ENCODE measurements at places on chromosomes 13 and 19.

DNA sequence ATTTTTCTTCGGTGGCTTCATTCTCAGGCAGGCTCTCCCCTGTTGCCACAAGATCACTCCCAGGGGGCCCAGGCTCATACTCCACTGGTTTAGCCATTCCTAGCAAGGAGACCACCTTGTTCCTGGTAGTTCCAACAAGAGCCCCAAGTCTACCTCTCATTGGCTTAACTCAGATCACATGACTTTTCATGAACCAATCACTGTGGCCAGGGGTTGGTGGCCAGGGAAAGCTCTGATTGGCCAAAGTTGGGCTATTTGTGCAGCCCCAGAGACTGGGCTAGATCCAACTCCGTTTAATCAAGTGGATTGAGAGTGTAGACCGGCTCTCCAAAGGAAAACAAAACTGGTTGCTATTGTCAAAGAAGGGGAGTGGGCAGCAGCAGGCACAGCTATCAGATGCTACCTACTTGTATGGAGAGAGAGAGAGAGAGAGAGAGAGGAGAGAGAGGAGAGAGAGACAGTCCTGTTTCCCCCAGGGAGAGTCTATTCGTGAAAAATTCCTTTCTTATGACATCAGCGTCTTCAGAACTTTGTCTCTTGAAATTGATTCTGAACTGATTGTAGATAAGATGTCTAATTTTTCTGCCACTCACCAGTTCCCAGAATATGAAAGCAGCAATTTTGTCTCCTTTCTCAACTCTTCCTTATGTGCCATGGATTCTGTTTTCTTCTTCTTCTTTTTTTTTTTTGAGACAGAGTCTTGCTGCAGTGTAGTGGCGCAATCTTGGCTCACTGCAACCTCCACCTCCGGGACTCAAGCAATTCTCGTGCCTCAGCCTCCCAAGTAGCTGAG, 5.9 kb downstream of the CEACAM19 start:
- DNase-seq = peak; percentile 52

DNA sequence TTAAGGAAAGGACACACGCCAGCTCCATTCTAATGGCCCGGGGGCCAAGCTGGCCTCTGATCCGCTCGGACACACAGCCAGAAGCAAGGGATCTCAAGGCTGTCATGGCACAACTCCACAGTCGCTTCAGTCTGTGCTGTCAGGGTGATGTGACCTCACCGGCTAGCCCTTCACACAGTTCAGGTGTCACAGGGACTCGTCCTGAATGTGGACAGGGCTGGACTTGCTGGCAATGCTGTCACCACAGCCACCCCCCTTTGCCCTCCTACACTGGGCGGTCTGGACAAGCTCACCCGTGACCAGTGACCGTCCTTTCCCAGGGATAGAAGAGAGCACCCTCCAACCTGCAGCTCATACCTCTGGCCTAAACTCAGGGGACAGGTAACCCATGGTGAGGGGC, 15.2 kb downstream of the SUGP1 start:
- DNase-seq = no peak

GRCh38 chr13:66375756-66376155, 854.4 kb downstream of the PCDH9 start:
- no peak for DNase-seq

DNA sequence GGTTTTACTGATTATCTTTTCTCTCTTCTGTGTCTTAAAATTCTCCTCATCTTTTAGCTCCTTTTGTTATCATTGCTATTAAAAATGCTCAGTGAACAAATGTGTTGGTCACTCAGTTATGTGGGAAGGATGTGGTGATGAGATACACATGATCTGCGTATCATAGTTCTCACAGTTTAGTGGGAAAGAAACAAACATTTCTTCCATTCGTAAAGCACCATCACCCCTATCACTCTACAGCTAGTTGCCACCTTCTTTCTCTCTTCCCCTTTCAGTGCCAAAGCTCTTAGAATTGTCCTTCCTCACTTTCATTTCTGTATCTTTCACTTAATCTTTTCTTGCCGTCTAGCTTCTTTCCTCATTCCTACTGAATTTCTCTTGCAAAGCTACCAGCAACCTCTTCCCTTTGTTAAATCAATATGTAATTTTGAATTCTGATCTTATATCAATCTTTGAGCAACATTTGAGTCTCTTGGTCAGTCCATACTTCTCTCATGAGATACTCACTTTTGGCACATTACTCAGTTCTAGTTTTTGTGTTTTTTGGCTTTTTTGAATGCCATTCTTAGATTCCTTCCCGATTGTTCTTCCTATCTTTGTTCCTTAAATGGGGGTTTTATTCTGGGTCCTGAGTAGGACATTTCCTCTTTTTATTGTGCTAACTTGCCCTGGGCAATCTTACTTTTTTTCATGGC, 122.3 kb downstream of the PCCA start:
- no peak for DNase-seq

DNA sequence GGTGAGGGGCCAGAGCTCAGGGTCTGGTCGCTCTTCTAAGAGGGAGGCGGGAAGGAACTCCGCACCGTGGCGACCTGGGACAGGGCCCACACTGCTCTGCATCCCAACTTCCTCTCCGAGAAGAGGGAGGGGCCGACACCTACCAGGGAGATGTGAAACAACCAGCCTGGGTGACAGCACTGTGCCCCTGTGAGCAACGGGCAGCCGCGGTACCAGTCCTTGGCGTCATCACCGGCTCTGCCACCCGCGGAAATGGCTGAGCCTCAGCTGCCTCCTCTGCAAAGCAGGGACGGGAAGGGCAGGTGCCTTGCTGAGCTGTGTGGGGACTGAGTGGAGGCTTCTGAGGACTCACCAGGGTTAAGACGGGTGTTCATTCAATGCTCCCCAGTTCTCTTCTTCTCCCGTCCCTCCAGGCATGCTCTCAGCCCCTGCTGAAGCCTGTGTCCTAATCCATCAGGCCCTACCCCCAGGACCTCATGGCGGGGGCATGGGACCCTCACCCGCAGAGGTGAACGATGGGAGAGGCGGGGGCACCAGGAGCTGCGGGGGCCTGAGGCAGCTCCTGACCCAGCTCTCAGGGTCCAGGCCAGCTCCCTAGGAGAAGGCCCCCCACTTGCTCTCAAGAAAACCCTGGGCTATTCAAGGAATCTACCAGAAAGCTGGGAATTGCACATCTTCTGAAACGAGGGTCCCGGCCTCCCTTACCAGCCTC, 9.3 kb downstream of the ZNF787 start:
- peak; percentile 36 for DNase-seq

- no peak for DNase-seq
Observed at GRCh38 chr19:47247308-47247990, 8.9 kb upstream of the CCDC9 start.

GRCh38 chr13:81757348-81757970, 1416.5 kb upstream of the SPRY2 start:
- DNase-seq = no peak

DNA sequence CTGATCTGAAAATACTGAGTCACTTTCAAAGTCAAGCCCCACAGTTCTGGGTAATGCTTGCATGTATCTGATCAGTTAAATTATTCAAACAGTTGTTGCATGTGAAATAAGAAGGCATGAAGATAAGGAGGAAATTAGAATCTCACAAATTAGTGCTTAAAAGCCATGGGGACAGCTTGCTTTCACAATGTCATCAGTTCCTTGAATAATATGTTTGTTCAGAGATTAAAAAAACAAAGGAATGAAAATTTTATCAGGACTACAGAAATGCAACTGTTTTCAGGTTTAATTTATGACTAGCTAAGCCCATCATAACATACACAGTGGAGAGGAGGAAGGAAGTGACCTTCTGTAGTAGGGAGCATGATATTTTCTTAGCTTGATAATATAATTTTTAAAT, 150.1 kb downstream of the OXGR1 start:
- no peak for DNase-seq

GRCh38 chr19:1360818-1361461, 22.8 kb upstream of the NDUFS7 start:
- no peak for DNase-seq

- DNase-seq = no peak
Observed at GRCh38 chr19:23287620-23288019, 37.4 kb upstream of the ZNF724 start.

GRCh38 chr13:76000131-76000530, 364.0 kb downstream of the LMO7 start:
- DNase-seq = no peak

DNA sequence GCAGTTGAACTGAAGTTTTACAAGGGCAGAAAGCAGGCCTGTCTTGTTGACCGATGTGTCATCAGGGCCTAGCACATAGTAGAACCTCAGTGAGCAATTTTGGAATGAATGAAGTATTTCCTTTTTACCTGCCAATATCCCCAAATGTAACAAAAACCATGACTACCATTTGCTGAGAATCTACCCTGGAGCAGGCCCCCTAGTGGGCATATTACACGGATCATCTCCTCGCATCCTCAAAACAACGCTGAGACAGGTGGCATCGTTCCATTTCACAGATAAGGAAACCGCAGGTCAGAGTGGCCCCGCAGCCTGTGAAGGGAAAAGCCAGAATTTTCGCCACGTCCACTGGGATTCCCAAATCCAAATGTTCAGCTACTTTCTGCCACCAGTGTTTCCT, 77.9 kb downstream of the CACNA1A start:
- no peak for DNase-seq

- DNase-seq = no peak
Observed at GRCh38 chr19:50434525-50434924, 1.8 kb downstream of the MYBPC2 start.

DNA sequence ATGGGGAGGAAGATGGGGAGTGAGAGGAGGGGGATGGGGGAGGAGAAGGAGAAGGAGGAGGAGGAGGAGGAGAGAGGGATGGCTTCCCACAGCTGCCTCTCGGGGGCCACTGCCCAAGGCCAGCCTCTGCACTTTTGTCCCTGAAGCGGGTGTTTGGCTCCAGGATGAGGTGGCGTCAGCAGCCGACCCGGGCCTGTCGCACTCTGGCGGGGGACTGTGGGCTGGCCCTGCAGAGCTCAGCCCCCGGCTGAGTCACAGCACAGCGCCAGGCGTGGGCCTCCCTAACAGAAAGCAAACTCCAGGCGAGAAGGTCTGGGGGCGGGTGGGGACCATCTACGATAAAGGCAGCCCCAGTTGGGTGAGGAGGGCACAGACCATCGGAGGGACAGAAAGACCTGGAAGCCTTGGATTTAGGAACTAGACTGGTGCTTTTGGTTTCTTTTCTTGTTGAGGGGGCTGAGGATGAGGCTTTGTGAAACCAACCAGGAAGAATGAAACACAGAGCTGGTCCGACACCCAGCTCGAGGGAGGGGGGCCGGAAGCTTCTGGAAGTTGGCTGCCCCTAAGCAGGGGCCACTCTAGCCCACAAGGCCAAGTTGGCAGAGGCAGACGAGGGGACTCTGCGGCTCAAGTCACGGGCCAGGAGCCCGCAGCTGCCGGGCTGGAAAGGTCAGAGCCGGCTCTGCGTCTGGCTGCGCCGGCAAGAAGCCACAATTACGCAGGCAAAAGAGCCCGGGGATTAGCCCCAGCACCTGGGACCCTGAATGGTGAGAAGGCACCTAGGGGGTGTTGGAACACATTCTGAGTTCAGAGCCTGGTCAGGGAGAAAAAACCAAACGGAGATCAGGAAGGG, 18.2 kb downstream of the LSM4 start:
- DNase-seq = no peak

DNA sequence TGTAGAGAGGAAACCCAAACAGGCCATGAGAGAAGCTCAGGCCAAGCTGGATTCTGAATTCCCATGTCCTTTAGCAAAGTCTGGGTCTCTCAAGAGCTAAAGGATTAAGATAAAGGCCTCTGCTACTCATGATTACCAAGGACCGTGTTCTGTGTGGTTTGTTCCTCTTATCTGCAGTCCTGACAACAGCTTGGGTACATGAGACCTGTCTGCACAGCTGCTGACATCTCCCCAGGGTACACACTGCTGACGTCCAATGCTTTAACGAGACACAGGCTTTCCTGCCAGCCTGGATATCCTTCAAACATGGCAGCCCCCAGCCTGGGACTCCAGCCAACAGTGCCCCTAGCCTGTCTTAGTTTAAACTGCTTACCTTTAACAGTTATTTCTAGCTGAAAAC, 211.0 kb downstream of the SLC7A1 start:
- DNase-seq = no peak

DNA sequence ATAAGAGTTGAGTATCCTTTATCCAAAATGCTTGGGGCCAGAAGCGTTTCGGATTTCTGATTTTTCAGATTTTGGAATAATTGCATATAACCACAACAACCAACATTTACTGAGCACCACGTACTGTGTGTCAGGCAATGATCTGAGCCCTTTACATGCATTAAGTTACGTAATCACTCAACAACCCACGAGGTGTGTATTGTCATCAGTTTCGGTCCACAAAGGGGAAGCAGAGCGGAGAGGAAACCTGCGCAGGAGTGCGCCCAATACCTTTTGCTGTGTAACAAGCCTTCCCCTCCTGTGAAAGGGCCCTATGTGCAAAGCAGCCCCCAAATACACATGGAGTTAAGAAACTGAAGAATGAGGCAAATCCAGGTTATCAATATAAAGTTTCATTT, 20.7 kb upstream of the NLRP12 start:
- DNase-seq = no peak

- DNase-seq = no peak
Observed at GRCh38 chr19:34336781-34337271, 28.2 kb upstream of the GPI start.

- DNase-seq = peak; percentile 15
Observed at GRCh38 chr13:36282821-36283432, 14.7 kb downstream of the CCDC169 start.

GRCh38 chr13:52811841-52812240, 36.6 kb downstream of the PCDH8 start:
- no peak for DNase-seq

DNA sequence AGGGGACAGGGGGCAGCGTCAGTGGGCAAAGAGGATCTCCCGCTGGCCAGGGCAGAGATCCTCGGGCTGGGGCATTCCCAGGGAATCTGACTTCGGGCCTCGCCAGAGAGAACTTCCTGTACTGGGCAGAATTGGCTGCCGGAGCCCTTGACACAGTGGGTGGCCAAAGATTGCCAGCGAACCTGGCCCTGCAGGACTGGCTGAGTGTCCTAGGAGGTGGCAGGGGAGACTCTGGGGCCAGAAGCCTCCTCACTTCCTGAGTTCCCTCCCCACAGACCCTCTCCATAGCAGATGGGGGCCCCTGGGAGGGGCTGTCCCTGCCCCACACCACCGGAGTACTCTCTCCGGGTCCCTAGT, 19.3 kb downstream of the DPP9 start:
- no peak for DNase-seq

- no peak for DNase-seq
Observed at GRCh38 chr19:45827459-45828093, 12.5 kb upstream of the RSPH6A start.

- DNase-seq = no peak
Observed at GRCh38 chr13:66266348-66266747, 963.8 kb downstream of the PCDH9 start.

DNA sequence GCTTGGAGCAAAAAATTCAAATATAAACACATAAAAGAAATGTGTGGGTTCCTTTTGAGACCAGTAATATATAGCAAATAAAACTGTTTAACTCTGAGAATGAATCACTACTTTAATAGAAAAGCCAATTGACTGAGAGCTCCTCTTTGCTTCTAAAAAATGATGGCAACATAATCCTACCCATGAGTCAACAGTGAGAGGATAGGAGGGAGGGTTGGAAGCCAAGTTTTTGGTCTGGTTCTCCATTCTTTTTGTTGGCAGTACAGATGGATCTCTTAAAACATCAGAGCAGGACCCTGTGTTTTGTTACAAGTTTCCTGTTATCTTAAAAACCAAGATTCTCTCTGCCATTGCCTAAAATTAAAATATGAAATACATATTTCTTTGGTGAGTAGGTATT, 50.0 kb upstream of the POSTN start:
- DNase-seq = no peak
